Stimulated activated CD4-positive, alpha-beta T cell treated with anti-CD3 and anti-CD28 coated beads, Interleukin-4, amount 100 ng/mL, for 48 hours (primary cell): ENCODE measurements at places on chromosomes 6 and 20.

- DNase-seq = no peak
Measured at GRCh38 chr6:36753671-36754405, 56.2 kb downstream of the RAB44 start.

DNA sequence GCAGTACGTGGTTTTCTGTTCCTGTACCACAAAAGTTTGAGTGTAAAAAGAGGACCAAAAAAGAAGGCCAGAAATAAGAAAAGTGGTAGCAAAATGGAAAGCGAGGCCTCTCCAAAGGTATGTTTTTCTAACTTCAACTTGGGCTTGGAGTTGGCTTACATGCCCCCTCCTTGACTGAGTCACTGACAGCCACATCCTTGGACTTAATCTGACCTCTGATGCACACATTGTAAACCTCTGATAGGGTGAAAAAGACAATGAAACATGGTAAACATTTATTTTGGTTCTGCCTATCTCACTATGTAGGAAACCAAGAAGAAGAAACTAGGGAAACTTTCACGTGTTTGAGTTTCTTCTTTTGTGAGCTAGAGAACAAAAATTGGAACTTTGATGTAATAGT is 503.2 kb upstream of the ID4 start:
- no peak for DNase-seq

DNA sequence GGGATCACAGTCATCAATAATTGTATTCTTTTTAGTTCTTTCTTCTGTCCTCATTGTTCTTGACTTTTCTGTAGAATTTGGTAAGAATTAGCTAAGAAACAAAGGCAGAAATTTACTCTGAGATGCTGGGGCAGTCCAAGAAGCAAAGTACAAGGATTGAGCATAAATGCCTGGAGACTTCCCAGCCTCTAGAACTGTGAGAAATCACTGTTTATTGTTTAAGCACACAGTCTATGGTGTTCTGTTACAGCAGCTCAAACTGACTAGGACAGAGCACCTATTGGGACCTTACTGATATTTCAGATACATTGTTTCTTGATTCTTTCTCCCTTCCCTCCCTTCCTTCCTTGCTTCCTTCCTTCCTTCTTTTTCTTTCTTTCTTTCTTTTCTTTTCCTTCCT is 192.7 kb upstream of the SLC35B3 start:
- no peak for DNase-seq

GRCh38 chr20:853406-853996 is 20.0 kb downstream of the FAM110A start:
- no peak for DNase-seq
